ENCODE measurements at places on chromosomes 13 and 19. TPM values are rescaled to one million over a fixed set of nuclear protein-coding genes. Genes with fewer than 3 reads are reported as not detected.

DNA sequence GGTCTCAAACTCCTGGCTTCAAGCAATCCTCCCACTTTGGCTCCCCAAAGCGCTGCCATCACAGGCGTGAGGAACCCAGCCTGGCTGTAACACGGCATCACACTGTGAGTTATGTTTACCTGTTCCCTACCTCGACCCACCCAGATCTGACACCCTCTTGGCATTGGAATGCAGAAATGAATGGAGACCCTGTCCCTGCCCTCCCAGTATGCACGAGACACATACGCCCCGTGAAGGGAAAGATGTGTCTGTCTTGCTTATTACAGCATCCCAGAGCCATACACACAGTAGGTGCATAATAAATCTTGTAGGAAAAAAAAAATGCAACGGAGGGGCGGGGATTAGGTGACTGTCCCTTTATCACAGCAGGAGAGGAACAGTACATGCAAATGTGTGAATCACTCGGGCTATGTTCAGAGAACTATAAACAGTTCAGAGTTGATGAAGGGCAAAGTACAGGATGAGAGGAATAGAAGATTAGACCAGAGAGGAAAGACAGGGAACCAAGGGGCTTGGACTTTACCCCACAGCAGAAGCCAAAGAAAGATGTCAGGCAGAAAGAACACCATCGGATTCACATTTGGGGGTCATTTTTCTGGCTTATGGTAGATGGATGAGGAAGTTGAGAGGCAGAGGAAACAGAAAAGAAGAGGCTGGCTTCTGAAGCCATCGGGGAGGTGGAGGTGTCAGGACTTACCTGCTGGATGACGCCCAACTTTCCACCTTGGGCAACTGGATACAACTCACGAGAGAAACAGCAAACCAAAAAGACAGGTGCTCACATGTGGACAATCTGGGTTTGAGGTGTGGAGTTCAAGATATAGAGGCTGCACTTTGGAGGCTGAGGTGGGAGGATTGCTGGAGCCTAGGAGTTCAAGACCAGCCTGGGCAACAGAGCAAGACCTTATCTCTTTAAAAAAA lies 94.3 kb downstream of the INSR start:
- H3K4me3 ChIP-seq = no peak overlapping the region
- no peak overlapping the region for H3K27ac ChIP-seq
- no peaks in the 10 kb centered on the region for H3K36me3 ChIP-seq
- DNase-seq = no peak

DNA sequence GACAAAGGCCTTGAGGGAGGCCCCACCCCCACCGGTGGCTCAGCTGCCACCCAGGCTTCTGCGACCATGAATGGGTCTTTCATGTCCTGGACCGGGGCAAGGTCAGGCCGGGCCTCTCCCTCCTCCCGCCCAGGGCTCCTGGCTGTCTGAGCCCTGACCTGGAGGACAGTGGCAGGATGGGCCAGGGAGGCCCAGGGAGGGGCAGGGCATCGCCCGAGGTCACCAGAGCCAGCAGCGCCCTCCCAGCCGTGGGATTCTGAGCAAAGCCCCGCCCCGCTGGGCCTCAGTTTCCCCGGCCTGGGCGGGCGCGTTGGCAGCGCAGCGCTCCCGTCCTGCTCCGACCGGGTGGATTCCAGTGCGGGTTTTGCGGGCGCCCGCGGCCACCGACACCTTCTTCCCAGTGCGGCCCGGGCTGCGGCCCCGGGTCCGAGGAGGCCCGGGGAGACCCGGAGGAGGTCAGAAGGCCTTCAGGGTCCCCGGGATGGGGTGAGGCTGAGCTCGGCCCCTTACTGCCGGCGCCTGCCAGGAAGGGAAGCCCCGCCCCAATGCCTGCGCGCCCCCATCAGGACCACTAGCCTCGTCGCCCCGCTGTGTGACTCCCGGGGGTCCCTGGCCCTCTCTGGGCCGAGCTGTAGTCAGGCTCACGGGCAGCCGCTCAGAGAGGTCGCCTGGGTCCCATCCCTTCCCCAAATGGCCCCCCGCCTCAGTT lies 24.6 kb upstream of the SEMA6B start:
- H3K4me1 ChIP-seq = peaks cover 15% of the 10 kb centered on the region
- no peak for DNase-seq
- no peaks in the 10 kb centered on the region for H3K36me3 ChIP-seq
- no peak overlapping the region for H3K27ac ChIP-seq
- peaks cover 77% of the 10 kb centered on the region for H3K27me3 ChIP-seq
- peak overlapping the region; percentile 37 for H3K4me3 ChIP-seq

GRCh38 chr19:4295972-4296771 lies 6.0 kb downstream of the TMIGD2 start:
- no peak overlapping the region for H3K27ac ChIP-seq
- H3K27me3 ChIP-seq = peaks cover 29% of the 10 kb centered on the region
- H3K4me1 ChIP-seq = no peaks in the 10 kb centered on the region
- H3K36me3 ChIP-seq = no peaks in the 10 kb centered on the region
- DNase-seq = no peak

DNA sequence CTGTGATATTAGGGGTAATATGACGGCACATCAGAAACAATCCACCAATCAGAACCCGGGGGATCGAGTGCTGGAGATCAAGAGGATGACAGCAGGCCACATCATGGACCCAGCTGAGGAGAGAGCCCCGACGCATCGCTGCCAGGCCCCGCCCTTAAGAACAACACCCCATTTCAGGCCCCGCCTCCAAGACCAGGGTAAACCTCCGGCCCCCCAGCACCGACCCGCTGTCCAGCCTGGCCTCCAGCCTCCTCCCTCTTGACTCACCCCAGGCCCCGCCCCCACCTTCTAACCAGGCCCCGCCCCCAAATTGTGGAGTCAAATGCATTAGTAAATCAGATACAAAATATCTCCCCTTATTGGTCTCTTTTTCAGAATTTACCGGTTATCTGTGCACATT lies 4.7 kb upstream of the ZNF611 start:
- no peaks in the 10 kb centered on the region for H3K27me3 ChIP-seq
- H3K4me1 ChIP-seq = no peaks in the 10 kb centered on the region
- H3K27ac ChIP-seq = no peak overlapping the region
- DNase-seq = no peak
- no peak overlapping the region for H3K4me3 ChIP-seq
- H3K36me3 ChIP-seq = no peaks in the 10 kb centered on the region

DNA sequence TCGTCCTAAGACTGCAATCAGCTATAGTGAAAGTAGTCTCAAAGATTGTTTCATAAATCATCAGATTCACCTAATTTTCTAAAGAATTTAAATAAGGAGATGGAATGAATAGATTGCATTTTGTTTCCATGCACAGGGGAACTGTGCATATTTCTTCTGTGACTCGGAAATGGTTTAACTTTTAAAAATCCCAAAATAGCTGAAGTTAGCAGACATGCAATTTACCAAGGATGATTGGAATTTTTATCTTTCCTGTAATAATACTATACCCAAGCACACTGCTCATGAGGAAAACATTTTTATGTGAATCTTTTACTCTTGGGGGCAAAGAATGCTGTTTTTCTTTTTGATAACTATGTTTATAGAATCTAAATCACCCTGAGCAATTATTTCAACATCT lies 15.0 kb upstream of the LMO7 start:
- no peak overlapping the region for H3K4me3 ChIP-seq
- DNase-seq = no peak
- no peaks in the 10 kb centered on the region for H3K36me3 ChIP-seq
- no peaks in the 10 kb centered on the region for H3K4me1 ChIP-seq

GRCh38 chr19:41297628-41298347 lies 12.2 kb upstream of the CCDC97 start:
- no peak overlapping the region for H3K4me3 ChIP-seq
- DNase-seq = no peak
- peaks cover 60% of the 10 kb centered on the region for H3K4me1 ChIP-seq
- H3K27ac ChIP-seq = peak overlapping the region; percentile 86

DNA sequence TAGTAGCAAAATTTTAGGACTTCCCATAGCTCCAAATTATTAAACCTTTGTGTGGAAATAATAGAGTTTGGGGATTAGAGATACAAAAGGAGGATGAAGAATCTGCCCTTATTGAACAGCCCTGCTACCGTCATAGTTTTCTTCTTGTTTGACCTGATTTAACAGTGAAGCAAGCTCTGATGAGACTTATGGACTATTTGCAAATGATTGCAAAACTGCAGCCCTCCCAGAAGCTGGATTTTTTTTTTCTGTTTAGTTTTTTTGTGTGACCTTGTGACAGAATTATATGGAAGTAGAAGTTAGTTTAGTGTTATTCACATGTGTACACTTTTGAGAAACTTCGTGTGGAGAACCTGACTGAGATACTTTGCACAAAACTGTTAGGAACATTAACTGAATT lies 267.8 kb downstream of the KCNRG start:
- no peaks in the 10 kb centered on the region for H3K36me3 ChIP-seq
- DNase-seq = no peak
- H3K4me1 ChIP-seq = peaks cover 5% of the 10 kb centered on the region
- H3K4me3 ChIP-seq = no peak overlapping the region
- H3K27me3 ChIP-seq = no peaks in the 10 kb centered on the region
- H3K27ac ChIP-seq = no peak overlapping the region

DNA sequence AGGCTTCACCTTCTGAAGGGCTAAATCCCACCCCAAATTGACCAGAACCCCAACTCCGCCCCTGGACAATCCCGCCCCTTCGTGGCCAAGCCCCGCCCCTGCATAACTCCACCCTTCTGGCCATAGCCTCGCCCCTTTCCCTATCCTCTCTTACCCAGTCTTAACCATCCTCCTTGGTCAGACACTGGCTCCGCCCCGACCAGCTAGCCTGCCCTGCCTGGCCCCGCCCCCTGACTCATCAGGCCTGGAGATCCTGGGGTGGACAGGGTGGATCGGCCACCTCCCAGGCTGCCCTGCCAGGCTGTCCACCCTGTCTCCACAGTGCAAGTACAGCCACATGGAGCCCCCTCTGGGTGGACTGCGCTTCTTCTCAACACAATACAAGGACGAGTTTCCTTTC lies 8.0 kb upstream of the ZNF358 start:
- H3K36me3 ChIP-seq = no peaks in the 10 kb centered on the region
- peaks cover 11% of the 10 kb centered on the region for H3K4me1 ChIP-seq
- no peak overlapping the region for H3K4me3 ChIP-seq
- DNase-seq = peak; percentile 87

- H3K27ac ChIP-seq = peak overlapping the region; percentile 38
- no peaks in the 10 kb centered on the region for H3K36me3 ChIP-seq
- no peak for DNase-seq
- H3K4me3 ChIP-seq = peak overlapping the region; percentile 42
These were observed 96.8 kb downstream of the SUCLA2 start for GRCh38 chr13:47904241-47904640.

DNA sequence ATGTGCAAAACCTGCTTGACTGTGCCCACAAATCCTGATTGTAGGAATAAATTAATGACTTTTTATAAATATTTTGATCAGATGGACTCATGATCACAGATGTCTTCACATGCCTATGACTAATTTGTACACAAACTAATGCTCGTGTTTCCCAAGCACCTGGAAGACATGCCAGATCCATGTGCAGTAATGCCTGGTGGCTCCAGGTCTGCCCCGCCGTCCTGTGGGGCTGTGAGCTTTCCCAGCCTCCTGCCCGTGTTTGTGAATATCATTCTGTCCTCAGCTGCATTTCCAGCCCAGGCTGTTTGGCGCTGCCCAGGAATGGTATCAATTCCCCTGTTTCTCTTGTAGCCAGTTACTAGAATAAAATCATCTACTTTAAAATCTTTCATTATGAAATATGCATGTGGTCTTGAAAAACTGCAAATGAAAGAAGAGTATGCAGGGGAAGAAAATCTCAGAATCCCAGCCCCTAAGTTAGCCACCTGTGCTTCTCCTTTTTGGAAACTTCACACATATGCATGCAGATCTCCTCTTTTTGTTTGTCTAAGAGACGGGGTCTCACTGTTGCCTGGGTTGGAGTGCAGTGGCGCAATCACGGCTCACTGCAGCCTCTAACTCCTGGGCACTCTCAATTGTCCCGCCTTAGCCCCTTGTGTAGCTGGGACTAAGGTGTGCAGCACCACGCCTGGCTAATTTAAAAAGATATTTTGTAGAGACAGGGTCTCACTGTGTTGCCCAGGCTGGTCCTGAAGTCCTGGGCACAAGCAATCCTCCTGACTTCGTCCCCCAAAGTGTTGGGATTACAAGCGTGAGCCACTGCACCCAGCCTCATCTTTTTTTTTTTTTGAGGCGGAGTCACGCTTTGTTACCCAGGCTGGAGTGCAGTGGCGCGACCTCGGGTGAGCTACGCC lies 6.2 kb downstream of the RPL28 start:
- H3K27ac ChIP-seq = no peak overlapping the region
- H3K4me3 ChIP-seq = no peak overlapping the region
- H3K36me3 ChIP-seq = peaks cover 55% of the 10 kb centered on the region
- peaks cover 28% of the 10 kb centered on the region for H3K4me1 ChIP-seq
- DNase-seq = no peak

GRCh38 chr19:13122275-13122878 lies 4.3 kb downstream of the NACC1 start:
- H3K36me3 ChIP-seq = peaks cover 20% of the 10 kb centered on the region
- peaks cover 24% of the 10 kb centered on the region for H3K4me1 ChIP-seq
- H3K27me3 ChIP-seq = no peaks in the 10 kb centered on the region
- no peak overlapping the region for H3K4me3 ChIP-seq

GRCh38 chr13:50650592-50651504 lies 192.6 kb downstream of the DLEU7 start:
- H3K27me3 ChIP-seq = no peaks in the 10 kb centered on the region
- DNase-seq = no peak
- no peak overlapping the region for H3K4me3 ChIP-seq
- H3K4me1 ChIP-seq = no peaks in the 10 kb centered on the region

- no peak overlapping the region for H3K4me3 ChIP-seq
- no peak for DNase-seq
- no peak overlapping the region for H3K27ac ChIP-seq
- H3K36me3 ChIP-seq = no peaks in the 10 kb centered on the region
- H3K27me3 ChIP-seq = no peaks in the 10 kb centered on the region
These were observed 143.2 kb downstream of the POU4F1 start for GRCh38 chr13:78460176-78460575.

GRCh38 chr19:1102407-1103131 lies 1.2 kb upstream of the GPX4 start:
- H3K27ac ChIP-seq = peak overlapping the region; percentile 92
- H3K4me3 ChIP-seq = no peak overlapping the region
- peaks cover 74% of the 10 kb centered on the region for H3K4me1 ChIP-seq
- H3K36me3 ChIP-seq = peaks cover 18% of the 10 kb centered on the region

DNA sequence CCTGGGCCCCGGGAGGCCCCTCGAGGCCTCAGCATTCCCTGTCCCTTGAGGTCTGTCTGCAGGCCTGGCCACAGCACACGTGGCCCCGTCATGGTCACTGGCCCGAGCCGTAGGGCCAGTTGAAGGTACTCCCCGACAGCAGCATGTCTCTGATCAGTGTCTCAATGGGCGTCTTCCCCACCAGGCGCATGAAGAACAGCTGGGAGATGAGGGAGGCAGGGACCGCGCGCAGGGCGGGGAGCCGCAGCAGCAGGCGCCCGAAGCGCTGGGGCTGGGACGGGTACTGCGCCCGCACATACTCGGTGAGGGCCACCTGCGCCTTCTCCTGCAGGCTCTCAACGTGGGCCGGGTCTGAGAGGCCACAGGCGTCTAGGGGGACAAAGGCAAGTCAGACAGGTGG lies 6.2 kb downstream of the OCEL1 start:
- no peaks in the 10 kb centered on the region for H3K27me3 ChIP-seq
- DNase-seq = no peak
- H3K4me1 ChIP-seq = peaks cover 34% of the 10 kb centered on the region
- peaks cover 65% of the 10 kb centered on the region for H3K36me3 ChIP-seq
- H3K4me3 ChIP-seq = no peak overlapping the region

The ZSCAN18 gene
- 44.2 TPM for total RNA-seq

The SUPT20H gene
- total RNA-seq = 55.3 TPM

The CCL25 gene
- total RNA-seq = not detected

The ANGPTL4 gene
- 11.0 TPM for total RNA-seq

The CEACAM16 gene
- total RNA-seq = not detected

The C19orf67 gene
- total RNA-seq = not detected
